Stimulated activated memory B cell treated with anti-CD40 and anti-IgM and Interleukin-4, amounts not matched to agents 10 μg/mL and 1 μg/mL and 100 μg/mL, for 72 hours (primary cell): ENCODE measurements at places on chromosomes 11 and 22.

DNA sequence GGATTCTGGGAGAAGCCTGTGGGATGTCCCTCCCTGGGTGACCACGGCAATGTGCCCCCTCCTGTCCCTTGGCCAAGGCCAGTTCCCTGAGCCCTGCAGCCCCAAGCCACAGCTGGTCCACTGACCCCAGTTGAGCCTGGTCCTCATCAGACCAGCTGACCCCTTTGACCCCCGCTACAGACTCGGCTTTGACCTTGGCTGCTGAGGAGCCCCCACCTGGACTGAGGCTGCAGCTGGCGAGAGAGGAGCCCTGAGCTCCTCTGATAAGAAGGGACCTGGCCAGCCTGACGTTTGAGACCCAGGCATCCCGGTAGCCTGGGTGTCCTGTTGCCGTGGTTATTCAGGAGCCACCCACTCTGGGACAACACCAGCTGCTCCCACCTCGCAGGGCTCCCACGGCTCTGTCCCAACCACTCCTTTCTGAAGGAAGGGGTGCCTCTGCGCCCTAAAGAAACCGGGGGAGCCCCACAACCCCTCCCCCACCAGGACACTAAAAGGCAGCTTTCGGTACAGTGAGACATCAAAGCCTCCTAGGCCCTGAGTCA, 3.0 kb downstream of the ASCL2 start:
- no peaks in the 10 kb centered on the region for H3K36me3 ChIP-seq
- H3K4me1 ChIP-seq: peaks cover 39% of the 10 kb centered on the region
- H3K27me3 ChIP-seq: peaks cover 22% of the 10 kb centered on the region
- no peak for ATAC-seq
- no peak overlapping the region for H3K27ac ChIP-seq

DNA sequence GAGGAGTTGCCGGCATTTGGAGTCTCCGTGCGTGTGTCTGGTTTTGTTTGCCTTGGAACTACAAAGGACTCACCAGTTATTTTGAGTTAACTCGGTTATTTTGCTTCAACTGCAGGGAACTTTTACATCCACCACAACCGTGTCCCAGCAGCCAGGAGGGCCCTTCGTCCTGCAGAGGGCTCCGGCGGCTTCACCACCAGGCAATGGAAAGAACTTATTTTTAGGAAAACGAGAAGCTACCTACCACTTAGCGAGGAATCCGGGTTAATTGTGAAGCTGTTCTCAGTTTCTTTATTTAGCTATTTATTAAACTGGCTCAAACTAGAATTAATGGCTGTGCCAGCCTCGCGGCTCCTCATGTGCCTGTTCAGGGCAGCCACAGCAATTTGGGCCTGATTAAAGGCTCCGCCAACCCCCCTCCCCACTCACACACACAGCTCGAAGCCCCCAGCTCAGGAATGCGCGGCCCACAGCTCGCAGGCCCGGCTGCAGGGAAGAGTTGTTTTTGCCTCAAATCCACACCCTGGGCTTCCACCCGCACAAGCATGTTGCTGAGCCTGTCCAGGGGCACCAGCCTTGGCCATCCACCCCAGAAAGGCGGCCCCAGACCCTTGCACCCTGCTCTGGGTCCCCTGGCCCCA, 55.9 kb upstream of the FGF3 start:
- peaks cover 13% of the 10 kb centered on the region for H3K27me3 ChIP-seq
- no peak overlapping the region for H3K27ac ChIP-seq
- no peaks in the 10 kb centered on the region for H3K4me1 ChIP-seq
- H3K4me3 ChIP-seq: no peak overlapping the region

- ATAC-seq: no peak
- H3K4me3 ChIP-seq: no peak overlapping the region
- peaks cover 17% of the 10 kb centered on the region for H3K36me3 ChIP-seq
- no peaks in the 10 kb centered on the region for H3K27me3 ChIP-seq
- no peak overlapping the region for H3K27ac ChIP-seq
These were observed 2.7 kb downstream of the SERGEF start for GRCh38 chr11:18010121-18010670.

DNA sequence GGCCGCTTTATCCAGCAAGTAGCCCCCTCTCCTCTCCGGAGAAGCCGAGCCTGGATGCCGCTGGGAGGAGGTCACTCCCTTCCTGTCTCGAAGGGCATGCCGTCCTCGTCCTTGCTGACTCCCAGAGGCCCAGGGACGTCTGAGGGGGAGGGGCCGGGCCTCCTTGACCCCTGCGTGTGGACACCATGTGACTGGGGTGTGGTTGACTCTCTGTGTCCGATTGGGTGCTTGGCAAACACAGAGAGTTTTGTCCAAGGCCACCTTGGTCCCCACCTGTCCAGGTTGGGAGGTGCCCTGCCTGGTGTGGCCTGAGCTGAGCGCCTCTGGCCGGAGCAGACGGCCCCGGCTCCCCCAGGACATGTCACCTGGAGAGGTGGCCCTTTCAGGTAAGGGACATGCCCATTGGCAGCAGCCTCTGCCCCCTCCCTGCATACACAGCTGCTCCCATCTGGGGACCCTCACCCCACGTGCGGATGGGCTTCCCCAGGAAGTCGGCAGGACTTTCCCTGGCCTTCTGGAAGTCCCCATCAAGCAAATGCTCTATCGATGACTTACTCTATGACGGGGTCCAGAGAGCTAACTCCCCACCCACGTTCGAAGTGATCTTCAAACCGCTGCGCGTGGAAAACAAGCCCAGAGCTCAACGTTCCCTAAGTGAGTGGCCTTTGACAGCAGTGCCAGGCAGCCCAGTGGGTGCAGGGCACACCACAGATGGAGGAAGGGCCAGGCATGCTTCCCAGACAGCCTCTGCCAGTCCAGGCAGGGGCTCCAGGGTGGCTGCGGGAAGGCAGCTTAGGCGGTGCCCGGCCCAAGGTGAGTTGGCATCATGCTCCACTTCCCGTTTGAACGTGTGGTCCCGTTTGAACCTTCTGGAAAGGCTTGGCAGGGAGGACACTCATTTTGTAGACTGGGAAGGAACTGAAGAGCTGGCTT, at the start of gene SMIM38:
Gene SMIM38 (plus strand): TSS at position 634 of the 933 bp plus-strand sequence. CDS start 1,912 bp downstream, outside the sequence.
- H3K4me1 ChIP-seq: peaks cover 41% of the 10 kb centered on the region
- H3K4me3 ChIP-seq: peak within 1 kb of the TSS; percentile 63
- ATAC-seq: peak; percentile 85
- H3K36me3 ChIP-seq: peaks cover 14% of the 10 kb centered on the region
- no peaks in the 10 kb centered on the region for H3K27me3 ChIP-seq

GRCh38 chr11:102368472-102368871, 21.5 kb downstream of the BIRC2 start:
- peaks cover 32% of the 10 kb centered on the region for H3K4me1 ChIP-seq
- no peaks in the 10 kb centered on the region for H3K27me3 ChIP-seq
- no peak overlapping the region for H3K27ac ChIP-seq
- no peak overlapping the region for H3K4me3 ChIP-seq

DNA sequence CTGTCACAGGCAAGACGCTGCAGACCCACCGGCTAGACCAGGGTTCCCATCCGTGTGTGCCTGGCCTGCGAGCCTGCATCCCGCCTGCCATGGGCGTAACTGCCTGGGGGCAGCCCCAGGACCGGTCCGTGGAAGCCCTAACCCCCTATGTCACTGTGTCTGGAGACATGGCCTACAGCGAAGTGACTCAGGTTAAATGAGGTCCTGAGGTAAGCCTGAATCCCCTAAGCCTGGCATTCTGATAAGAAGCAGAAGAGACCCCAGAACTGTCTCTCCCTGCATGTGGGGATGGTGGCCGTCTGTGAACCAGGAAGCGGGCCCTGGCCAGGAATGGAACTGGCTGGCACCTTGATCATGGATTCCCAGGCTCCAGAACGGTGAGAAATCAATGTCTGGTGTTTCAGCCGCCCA, 570.1 kb downstream of the BRD1 start:
- H3K27ac ChIP-seq: no peak overlapping the region
- H3K36me3 ChIP-seq: no peaks in the 10 kb centered on the region
- H3K27me3 ChIP-seq: peaks cover 17% of the 10 kb centered on the region
- no peak for ATAC-seq

GRCh38 chr22:50326956-50327710, at the start of gene DENND6B:
Gene DENND6B (minus strand): TSS chr22:50327012. CDS start chr22:50326988, 24 bp downstream.
- H3K36me3 ChIP-seq: no peaks in the 10 kb centered on the region
- ATAC-seq: peak; percentile 98
- peak within 1 kb of the TSS; percentile 88 for H3K27ac ChIP-seq
- peaks cover 14% of the 10 kb centered on the region for H3K4me1 ChIP-seq

- no peaks in the 10 kb centered on the region for H3K36me3 ChIP-seq
- H3K27ac ChIP-seq: no peak overlapping the region
- no peak overlapping the region for H3K4me3 ChIP-seq
- ATAC-seq: no peak
- H3K27me3 ChIP-seq: no peaks in the 10 kb centered on the region
These were observed 10.0 kb upstream of the ZNRF3 start for GRCh38 chr22:28873183-28873963.

- H3K27me3 ChIP-seq: peaks cover 18% of the 10 kb centered on the region
- ATAC-seq: no peak
These were observed at the start of gene KIRREL3 for GRCh38 chr11:127000291-127000968. Gene KIRREL3 (minus strand): TSS chr11:127000770.

DNA sequence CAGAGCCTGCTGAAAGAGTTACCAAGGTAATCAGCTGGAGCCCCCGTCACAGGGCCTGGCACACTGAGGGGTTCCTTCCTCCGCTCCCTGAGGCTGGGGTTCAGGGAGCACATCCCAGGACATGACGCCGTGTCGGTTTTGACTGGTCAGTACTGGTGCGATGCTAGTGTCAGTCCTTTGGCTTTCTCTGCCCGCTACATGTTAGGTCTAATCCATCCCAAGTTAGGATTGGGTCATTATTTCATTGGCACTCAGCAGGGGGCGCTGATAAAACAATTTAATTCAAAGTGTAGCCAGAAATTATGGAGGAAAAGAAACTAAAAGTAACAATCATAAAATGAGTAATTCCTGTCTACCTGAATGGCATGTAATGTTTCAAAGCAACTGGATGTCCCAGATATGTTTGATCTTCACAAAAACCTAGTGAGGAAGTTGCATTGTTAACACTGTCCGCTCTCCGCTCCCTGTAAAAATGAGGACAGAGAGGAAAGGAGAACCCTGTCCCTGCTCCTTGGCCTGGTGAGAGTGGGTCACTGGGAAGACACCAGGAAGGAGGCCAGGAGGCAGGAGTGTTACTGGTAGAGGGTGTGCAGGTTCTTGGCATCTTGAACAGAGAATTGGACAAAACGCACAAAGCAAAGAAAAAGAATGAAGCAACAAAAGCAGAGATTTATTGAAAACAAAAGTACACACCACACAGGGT, 27.1 kb downstream of the TSKU start:
- H3K4me1 ChIP-seq: peaks cover 19% of the 10 kb centered on the region
- H3K4me3 ChIP-seq: no peak overlapping the region
- H3K36me3 ChIP-seq: no peaks in the 10 kb centered on the region
- H3K27me3 ChIP-seq: peaks cover 49% of the 10 kb centered on the region

DNA sequence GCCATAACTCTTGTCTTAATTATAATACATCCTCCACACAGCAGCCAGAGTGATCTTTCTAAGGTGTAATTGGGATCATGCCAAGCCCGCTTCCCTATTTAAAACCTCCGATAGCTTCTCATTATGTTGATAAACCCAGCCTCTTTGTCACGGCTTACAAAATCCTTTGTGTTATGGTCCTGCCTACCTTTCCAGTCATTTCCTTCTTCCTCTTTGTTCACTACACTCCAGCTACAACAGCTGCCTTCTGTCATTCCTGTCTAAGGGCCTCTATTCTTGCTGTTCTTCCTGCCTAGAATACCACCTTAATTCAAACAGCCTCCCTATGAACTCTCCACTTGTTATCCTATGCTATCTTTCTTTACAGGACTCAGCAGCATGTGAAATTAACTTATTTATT, 70.6 kb upstream of the CAPRIN1 start:
- H3K4me3 ChIP-seq: no peak overlapping the region
- H3K36me3 ChIP-seq: no peaks in the 10 kb centered on the region
- ATAC-seq: no peak

- no peak overlapping the region for H3K4me3 ChIP-seq
- H3K27me3 ChIP-seq: peaks cover 76% of the 10 kb centered on the region
- ATAC-seq: no peak
- H3K4me1 ChIP-seq: no peaks in the 10 kb centered on the region
- H3K36me3 ChIP-seq: no peaks in the 10 kb centered on the region
These were observed 50.2 kb upstream of the SLC35C1 start for GRCh38 chr11:45754741-45755140.

DNA sequence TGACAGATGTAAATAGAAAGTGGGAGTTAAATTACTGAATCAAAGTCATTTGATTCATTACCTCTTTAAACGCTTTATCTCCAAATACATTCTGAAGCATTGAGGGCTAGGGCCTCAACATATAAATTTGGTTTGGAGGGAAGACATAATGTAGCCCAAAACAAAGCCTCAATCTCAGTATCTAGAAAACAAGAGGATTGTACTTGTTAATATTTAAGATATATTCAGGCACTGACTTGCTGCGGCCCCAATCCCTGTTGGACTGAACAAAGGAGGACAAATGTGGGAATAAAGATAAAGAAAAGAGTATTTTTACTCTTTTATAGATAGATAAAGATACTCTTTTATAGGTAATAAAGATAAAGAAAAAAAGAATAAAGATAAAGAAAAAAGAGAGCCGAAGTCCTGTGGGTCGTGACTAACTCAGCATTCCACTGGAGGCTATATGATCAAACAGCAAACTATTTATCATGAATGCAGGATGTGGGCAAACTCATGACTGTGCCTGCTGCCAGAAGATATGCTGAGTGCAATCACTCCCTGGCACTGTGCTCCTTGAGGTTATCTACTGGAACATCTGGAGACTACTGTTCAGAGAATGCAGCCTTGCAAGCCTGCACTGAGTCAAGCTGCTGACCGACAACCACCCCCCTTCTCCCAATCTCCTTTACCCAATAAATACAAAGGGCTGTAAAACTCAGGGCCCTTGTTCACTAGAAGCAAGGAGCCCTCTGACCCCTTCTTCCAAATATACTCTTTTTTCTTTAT, 6.9 kb downstream of the OR10V1 start:
- ATAC-seq: no peak
- no peaks in the 10 kb centered on the region for H3K4me1 ChIP-seq
- H3K36me3 ChIP-seq: no peaks in the 10 kb centered on the region
- no peak overlapping the region for H3K27ac ChIP-seq
- peaks cover 33% of the 10 kb centered on the region for H3K27me3 ChIP-seq

GRCh38 chr11:34308913-34309585, 48.8 kb downstream of the ABTB2 start:
- no peak overlapping the region for H3K4me3 ChIP-seq
- no peak overlapping the region for H3K27ac ChIP-seq
- H3K36me3 ChIP-seq: no peaks in the 10 kb centered on the region
- H3K27me3 ChIP-seq: peaks cover 10% of the 10 kb centered on the region
- no peak for ATAC-seq

- H3K27ac ChIP-seq: no peak overlapping the region
- no peak overlapping the region for H3K4me3 ChIP-seq
- no peak for ATAC-seq
- no peaks in the 10 kb centered on the region for H3K27me3 ChIP-seq
These were observed 25.4 kb downstream of the MAML2 start for GRCh38 chr11:96317571-96317970.

- H3K27ac ChIP-seq: no peak overlapping the region
- H3K4me1 ChIP-seq: no peaks in the 10 kb centered on the region
- H3K4me3 ChIP-seq: no peak overlapping the region
- ATAC-seq: no peak
These were observed 426.1 kb downstream of the NTM start for GRCh38 chr11:131796541-131796940.
